ENCODE measurements at places on chromosomes 11 and 22.

DNA sequence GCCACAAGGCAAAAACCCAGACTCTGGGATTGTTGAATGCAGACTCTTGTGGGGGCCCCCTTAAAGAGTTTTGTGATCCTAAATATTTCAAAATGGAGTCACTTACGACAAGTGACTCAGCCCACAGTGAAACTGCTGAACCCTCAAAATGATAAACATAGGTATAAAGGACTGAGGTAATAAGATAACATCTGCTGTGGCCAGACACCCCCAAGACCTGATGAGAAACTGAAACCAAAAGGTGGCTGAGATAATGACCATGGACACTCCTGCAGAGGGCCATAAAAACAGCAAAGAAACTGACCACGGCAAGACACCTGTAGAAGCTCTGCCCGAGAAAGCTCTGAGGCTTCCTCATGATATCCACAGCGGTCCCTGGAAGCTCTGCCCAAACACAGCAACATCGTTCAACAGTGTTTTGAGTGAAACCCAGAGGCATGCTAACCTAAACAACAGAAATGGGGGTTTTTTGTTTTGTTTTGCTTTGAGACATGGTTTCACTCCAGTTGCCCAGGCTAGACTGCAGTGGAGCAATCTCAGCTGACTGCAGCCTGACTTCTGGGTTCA, 1.6 kb upstream of the PLAAT4 start:
- DNase-seq = no peak

DNA sequence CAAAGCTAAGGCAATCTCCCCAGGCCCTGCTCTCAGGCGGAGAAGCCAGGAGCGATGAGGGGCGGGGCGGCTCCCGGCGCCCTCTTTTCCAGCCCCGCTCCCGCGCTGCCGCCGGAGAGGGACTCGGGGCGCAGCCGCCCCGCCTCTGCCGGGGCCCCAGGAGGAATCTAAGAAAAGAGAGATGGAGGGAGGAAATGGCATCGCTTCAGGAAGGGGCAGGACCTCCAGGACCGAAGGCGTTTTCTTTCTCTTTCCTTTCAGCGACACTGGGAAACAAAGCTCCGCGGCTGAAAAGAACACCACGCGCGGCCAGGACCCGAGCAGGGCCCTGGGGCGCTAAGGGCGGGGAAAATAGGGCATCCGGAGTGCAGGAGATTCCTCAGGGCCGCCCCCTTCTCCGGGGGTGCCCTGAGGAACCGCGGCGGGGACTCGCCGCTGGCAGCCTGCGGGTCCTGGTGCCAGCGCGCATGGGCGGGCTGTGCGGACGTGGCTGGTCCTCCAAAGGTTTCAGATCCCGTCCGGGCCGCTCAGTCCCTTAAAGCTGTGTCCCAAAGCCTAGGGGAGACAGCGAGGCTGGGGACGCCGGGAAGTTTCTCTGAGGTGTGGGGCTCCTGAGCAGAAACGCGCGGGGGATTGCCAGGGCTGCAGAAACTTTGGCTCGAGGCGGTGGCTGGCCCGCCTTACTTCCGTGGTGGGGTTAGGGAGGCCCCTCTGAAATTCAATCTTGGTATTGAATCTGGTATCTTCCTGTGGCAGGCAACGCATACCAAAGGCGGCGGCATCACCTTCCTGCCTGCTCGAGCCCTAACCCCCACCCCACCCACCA, 2.8 kb upstream of the BSX start:
- DNase-seq = no peak

DNA sequence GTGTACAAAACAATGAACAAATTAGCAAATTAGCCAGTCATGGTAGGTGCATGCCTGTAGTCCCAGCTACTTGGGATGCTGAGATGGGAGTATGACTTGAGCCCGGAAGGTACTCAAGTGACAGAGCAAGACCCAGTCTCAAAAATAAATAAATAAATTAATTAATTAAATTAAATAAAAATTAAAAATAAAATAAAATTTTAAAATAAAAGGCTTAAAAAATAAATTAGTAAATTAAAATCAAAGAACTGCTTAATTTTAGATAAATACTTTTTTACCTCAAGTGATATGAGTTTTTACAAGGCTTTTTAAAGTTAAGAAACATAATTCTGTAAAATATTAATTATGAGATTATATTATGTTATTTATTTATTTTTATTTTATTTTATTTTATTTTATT, 50.9 kb upstream of the TSPAN18 start:
- no peak for DNase-seq

DNA sequence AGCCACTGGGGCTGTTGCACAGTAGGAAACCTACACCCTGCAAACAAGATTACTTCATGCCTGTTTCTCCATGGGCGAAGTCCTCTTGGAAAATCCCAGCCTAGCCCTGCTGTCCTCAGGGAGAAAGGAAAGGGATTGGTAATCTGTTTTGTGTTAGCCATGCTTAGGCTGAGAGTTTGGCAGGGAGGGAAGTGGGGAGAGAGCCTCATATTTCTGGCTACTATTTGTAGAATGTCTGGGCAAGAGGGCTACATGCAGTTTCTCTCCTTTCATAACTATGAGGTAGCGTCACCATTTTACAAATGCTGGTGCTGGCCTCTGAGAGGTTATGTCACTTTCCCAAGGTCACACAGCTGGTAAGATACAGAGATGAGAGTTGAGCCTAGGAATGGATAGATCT, 737 bp upstream of the MFRP start:
- DNase-seq = no peak

GRCh38 chr11:76811259-76811658, 28.1 kb downstream of the TSKU start:
- no peak for DNase-seq

GRCh38 chr11:120819003-120819402, 204.9 kb upstream of the TBCEL start:
- DNase-seq = no peak

DNA sequence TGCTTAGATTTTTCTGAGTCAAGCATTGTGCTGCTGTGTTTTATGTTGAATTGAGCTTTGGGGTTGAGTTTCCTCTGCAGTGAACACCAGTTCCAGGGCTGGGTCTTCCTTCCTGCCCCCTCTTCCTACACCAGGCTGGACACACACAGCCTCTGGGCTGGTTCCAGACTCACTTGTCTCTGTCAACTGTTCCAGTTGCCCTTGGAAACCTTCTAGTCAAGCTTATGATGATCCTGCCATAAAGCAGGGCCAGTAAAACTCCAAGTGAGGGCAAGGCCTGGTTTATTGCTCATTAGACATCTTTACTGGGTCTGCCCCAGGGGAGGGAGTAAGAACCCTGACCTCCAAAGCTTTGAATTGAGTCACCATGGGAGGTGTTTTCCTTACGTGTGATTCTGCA, 61.1 kb downstream of the KIAA1671 start:
- no peak for DNase-seq

GRCh38 chr11:128222245-128222884, 365.0 kb downstream of the ETS1 start:
- DNase-seq = no peak
